Stimulated activated CD8-positive, alpha-beta memory T cell treated with anti-CD3 and anti-CD28 coated beads, Interleukin-4, amount 100 ng/mL, for 4 hours (primary cell): ENCODE measurements at places on chromosomes 2 and 18.

GRCh38 chr2:105937498-105938097, 192.9 kb downstream of the NCK2 start:
- no peak for DNase-seq

DNA sequence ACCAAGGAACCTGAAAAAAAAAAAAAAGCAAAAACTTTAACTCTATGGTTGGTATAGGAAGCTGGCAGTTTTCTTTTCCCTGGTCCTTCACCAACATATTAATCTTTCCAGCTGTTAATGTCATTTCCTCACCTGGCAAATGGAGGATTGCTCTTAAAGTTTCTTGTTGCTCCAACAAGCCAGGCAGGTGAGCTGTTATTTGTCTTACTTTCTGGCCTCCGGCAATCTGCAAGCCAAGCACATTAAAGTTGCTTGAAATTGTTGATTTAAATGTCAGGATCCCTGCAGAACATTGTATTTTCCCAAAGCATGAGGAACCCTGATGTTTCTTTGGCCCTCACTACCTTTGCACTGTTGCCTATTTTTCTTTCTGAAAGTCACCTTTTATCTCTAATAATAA, 664.9 kb downstream of the METTL4 start:
- no peak for DNase-seq

DNA sequence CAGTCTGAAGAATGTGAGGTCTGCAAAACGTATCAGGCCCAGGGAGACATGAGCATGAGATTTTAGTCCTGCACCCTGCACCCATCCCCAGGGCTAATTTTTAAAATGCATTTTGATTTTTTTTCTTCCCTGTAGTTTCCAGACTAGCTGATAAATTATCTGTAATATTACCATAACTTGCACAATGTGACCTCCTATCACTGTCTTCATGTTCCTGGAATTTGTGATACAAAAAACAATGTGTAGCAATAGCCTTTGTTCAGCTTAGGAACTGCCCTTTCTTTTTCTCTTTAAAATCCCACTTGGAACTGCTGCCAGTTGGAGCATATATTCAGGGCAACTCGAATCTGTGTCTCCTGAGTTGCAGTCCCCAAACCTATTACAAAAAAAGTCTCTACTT, 222.8 kb upstream of the HS6ST1 start:
- no peak for DNase-seq

DNA sequence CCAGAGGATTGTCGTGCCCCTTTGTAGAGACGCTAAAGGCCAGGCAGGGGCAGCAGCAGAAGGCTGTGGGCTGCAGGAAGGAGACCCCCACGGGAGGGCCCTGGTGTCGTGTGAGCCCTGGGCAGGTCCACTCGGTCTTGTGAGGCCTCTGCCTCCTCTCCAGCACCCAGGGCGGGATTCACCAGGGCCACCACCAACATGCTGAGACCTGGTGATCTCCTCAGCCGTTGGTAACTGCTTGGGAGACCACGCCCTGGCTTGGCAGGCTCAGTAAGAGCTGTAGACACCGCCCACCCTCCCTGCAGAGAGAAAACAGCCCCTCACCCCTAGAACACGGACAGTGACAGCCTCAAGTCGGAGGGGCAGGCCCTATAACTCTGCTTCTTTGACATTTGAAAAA, 21.1 kb downstream of the MBP start:
- DNase-seq, result no peak

DNA sequence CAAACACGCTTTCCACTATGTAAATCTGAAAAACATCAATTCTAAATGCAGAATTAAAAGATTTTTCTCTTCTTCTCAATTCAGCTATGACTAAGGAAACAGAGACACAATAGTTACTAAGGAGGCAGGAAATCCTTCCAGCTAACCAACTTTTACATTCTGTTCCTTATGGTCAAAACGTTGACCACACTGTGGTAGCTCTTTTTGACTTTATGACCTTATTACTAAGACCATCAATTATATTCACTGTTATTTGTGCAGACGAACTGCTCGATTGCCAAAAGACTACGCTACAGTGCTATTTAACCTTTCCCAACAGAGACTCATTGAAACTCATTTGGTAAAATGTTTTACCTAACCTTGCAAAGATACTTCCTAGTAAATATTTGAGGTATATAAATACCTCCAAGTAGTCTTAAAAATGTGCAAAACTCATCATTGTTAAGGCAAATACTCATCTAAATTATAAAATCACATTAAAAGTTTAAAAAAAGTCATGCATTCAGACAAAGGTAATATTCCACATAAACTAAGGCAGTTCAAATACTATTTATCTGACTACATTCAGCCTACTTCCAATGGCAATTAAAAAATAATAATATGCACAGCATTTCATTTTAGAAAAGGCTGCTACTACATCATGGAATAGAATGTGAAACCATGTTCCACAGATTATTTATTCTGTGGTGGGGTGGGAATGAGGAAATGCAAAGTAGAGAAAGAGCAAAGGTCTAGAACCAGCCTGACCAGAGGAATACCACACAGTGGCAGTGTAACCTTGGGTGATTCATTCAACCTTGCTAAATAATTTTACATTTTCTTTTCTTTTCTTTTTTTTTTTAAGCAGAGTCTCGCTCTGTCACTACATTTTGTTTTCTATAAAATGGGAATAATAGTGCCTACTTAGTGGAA, 139.9 kb downstream of the THADA start:
- DNase-seq, result no peak

GRCh38 chr2:195706161-195706900, 49.3 kb downstream of the SLC39A10 start:
- DNase-seq, result no peak

DNA sequence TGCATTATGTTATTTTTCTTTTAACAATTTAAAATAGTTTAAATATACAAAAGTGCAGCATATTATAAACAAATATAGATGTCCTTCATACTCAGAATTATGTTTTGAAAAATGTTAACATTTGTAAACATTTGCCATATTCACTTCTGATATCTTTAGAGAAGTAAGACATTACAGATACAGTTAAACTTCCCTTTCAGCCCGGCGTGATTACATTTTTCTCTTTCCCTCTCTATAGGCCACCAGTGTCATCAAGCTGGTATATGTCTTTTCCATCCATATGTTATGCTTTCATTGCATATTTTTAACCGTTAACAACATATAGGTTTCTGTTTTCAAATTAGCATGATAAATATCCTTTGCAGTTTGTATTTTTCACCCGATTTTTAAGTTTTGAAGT, 27.1 kb downstream of the TTC39C start:
- no peak for DNase-seq

- no peak for DNase-seq
Observed at GRCh38 chr2:135825550-135826176, 11.3 kb downstream of the LCT start.

- DNase-seq, result no peak
Observed at GRCh38 chr2:197138506-197138905, 172.1 kb downstream of the ANKRD44 start.

DNA sequence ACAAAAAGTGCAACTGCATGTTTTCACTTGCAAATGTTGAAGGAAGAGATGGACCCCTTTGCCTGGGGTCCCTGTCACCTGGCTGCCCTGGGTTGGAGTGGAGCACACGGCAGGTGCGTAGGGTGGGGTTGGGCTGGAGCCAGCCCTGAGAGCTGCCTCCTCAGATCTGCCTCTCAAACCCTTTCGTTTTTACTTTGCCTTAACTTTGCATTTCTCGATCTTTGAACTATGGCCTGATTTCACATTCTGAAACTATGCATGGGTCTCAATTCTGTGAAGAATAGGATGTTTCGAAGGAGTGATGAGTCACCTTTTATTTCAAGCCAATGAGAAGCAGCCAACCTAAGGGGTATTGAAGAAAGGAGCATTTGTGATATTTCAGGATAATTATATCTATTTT, 132.8 kb downstream of the ACOXL start:
- no peak for DNase-seq

- DNase-seq, result no peak
Observed at GRCh38 chr2:240645346-240645745, 20.1 kb downstream of the GPR35 start.

- DNase-seq, result no peak
Observed at GRCh38 chr2:233489666-233490065, 76.9 kb downstream of the USP40 start.

DNA sequence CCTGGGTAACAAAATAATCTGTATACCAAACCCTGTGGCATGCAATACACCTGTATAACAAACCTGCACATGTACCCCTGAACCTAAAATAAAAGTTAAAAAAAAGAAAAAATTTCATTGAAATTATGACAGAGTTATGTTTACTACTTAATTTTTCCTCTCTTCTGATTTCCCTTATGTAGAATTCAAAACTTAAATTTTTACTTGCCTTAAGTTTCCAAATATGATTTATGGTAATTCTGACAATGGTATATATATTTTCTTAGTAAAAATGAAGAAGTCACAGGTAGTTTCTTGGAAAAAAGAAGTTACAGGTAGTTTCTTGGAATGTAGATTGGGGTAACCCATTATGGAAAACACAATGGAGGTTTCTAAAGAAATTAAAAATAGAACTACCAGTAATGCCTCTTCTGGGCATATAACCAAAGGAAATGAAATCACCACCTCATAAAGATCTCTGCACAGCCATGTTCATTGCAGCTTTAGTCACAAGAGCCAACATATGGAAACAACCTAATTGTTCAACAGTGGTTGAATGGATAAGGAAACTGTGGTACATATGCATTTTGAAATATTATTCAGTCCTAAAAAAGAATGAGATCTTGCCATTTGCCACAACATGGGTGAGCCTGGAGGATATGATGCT, 164.9 kb downstream of the BABAM2 start:
- DNase-seq, result no peak

- DNase-seq, result no peak
Observed at GRCh38 chr2:18845854-18846445, 256.6 kb upstream of the NT5C1B start.

GRCh38 chr2:156182132-156182531, 150.4 kb downstream of the NR4A2 start:
- DNase-seq, result no peak

DNA sequence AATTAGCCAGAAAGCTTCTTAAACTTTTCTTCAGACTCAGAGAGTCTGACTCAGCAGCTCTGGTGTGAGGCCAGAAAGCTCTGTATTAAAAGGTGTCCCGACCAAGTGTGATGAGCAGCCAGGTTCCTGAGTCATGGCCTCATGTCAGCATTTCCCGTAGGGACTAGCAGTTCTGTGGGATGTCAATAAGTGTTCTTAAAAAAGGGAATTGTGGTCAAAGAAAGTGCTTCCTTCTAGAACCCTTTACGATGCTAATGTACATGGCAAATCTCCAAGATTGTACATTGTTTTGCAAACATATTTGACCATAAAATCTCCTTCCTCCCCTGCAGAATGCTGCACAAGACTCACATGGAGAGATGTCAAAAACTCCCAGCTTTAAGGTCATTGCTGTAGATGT, 80.1 kb downstream of the PLA2R1 start:
- no peak for DNase-seq

DNA sequence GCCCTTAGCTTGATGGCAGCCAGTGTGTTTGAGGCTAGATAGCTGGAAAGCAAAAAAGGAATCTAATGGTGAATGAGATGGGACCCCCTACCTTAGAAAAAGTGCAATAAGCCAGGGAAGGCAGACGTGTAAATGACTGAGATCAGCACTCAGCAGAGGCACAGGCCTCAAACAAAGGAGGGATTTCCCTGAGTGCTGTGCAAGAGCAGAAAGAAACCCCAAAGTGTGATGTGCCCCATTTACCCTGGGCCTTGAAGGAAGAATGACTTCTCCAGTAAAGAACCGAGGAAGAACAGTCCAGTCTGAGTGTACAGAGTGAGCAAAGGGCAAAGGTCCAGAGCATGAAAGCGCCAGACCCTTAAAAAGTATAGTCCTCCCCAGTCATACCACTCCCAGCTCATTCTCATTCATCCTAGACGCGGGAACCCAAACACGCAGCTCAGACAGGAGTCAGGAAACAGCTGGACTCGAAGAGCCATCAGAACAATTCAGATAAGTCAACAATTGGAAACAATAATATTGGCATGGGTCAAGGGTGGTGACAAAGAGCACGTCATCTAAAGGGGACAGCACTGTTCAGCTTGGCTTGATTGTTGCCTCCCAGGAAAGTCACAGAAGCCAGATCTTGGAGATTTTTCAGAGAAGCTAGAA, 121.7 kb downstream of the INO80D start:
- DNase-seq, result no peak

DNA sequence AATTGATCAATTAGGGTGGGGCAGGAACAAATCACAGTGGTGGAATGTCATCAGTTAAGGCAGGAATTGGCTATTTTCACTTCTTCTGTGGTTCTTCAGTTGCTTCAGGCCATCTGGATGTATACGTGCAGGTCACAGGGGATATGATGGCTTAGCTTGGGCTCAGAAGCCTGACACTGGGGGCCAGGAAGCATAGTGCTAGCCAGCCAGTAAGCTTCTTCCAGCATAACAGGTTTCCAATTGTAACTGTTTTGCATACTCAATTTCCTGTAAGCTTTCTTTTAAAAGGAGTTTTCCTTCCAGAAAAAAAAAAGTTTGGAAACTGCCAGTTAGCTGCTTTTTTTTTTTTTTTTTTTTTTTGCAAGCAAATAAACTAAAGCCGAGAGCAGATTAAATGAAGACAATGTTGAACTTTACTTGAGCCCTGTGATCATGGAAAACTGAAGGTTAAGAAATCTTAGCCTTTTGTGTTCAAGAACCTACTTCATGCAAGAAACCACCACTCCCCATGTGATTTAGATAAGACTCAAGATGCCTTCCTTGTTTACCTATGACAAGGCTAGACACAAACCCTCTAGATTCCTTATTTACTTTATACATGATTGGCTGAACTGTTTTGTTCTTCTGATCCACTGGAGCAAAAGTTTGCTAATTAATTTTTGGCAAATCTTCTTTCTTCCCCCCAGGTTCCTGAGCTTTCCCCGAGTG, 126.9 kb upstream of the LINC00305 start:
- DNase-seq, result no peak

- DNase-seq, result no peak
Observed at GRCh38 chr2:9708683-9709538, 78.1 kb upstream of the YWHAQ start.

DNA sequence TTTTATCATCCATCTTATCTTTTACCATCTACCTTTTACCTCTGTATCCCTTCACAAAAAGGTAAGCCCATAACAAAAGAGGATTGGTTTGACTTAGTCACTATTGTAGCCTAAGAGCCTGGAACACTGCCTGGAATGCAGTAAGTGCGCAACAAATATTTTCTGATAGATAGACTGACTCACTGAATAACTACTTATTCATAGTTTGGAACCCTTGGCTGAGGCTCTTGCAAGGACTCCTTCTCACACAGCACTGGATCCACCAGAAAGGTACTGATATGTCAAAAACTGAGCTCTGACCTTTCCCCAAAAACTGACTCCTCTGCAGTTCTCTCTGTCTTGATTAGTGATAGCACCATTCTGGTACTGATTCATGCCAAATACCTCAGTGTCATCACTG, 426.7 kb downstream of the SETBP1 start:
- no peak for DNase-seq

DNA sequence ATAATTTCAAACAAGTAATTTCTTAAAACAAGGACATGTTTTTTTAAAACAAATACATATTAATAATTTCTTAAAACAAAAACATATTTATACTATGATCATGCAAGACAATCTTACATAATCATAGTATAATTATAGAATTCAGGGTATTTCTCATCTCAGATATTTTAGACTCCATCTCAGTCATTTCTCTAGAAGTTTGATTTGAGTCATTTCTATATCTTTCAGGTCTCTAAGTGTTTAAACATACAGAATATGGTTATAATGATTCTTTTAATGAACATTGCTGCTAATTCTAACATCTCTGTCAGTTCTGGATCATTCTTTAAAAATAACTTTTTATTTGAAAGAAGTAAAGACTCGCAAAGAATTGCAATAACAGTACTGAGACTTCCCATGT, 154.2 kb upstream of the KYNU start:
- DNase-seq, result no peak
